ENCODE measurements at places on chromosomes 2 and 18.

DNA sequence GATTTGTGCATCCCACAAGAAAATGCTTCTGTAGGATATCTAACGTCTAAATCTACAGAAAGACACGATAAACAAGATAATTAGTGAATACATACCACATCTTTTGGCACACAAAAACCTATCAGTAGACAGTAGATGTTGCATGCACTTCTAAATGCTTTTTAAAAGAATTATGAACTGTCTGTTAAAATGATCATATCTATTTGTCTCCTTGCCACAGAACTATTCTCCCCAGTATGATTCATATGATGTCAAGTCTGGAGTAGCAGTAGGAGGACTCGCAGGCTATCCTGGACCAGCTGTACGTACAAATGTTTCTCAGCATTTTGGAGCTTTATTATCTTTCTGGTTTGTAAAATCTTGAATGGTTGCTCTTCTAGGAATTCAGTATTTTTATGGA, 12.7 kb downstream of the COL3A1 start:
- peak overlapping the region; percentile 90 for H3K27ac ChIP-seq
- H3K27me3 ChIP-seq: no peaks in the 10 kb centered on the region
- DNase-seq: no peak
- peaks cover 4% of the 10 kb centered on the region for H3K4me1 ChIP-seq

DNA sequence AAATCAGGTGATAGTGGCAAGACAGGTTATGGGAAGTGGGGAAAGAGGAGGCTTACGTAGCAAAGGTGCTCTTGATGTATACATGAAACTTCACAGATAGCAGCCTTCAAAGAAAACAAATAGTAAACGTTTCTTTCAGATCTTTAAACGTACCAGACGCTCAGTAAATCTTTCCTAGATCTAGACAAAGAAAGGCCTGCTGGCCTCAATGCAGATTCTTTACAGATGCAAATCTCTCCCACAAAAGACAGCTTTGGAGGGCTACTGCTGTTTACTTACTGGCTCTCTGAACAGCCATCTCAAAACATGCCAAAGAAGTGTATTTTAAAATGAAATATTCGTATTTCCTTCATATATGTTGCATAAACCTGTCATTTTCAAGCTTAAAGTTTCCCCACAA, 1279.9 kb upstream of the NRXN1 start:
- DNase-seq: no peak
- no peak overlapping the region for H3K27ac ChIP-seq
- H3K36me3 ChIP-seq: no peaks in the 10 kb centered on the region
- no peaks in the 10 kb centered on the region for H3K4me1 ChIP-seq
- H3K27me3 ChIP-seq: no peaks in the 10 kb centered on the region

DNA sequence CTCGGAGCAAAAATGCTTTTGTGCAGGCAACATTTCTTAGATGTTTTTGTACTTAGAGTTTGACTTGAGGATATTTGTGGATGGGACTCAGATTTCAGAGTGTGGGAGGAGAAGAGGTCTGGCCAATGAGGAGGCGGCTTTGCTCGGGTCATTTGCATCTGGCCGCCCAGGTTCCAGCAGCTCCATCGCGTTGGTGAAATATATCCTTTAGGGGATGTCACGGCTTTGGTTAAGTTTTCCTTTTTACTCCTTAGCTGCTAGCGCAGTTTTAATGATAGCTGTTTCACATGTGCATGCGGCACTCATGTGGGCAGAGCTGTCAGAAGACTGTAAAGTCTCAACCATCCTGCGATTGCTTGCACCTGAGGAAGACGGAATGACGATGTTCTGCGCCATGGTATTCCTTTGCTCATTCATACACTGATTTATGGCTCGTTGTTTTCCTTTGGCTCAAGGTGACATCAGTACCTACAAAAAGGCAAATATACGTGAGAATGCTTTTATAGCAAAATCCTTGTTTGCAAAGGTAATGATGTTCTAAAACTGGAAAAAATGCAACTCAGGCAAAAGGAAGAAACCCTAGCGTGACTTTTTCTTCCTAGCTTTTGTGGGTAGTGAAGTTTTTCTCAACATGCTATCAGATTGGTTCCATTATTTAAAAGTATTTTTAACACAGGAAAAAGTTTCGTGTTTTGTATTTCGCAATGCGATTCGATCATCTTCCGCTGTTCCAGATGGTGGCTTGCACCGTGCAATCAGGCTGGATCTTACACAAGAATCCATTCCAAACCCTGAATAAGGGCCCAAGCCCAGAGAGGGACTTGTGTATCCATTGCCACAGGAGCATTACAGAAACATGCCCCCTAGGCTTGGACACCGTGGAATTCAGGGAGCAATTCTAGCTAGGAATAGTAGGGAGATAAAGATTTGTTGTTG, 70.5 kb upstream of the ZNF516 start:
- DNase-seq: peak; percentile 83
- H3K4me3 ChIP-seq: peak overlapping the region; percentile 45

- H3K36me3 ChIP-seq: no peaks in the 10 kb centered on the region
- H3K4me1 ChIP-seq: no peaks in the 10 kb centered on the region
- no peaks in the 10 kb centered on the region for H3K27me3 ChIP-seq
- H3K27ac ChIP-seq: no peak overlapping the region
Observed at GRCh38 chr2:238946318-238947242, 98.7 kb downstream of the TWIST2 start.

- no peak overlapping the region for H3K27ac ChIP-seq
- no peaks in the 10 kb centered on the region for H3K4me1 ChIP-seq
- DNase-seq: no peak
- no peaks in the 10 kb centered on the region for H3K27me3 ChIP-seq
- H3K4me3 ChIP-seq: no peak overlapping the region
- no peaks in the 10 kb centered on the region for H3K36me3 ChIP-seq
Observed at GRCh38 chr2:24859968-24860600, 60.0 kb downstream of the ADCY3 start.

- H3K4me1 ChIP-seq: no peaks in the 10 kb centered on the region
- H3K4me3 ChIP-seq: no peak overlapping the region
- DNase-seq: no peak
Observed at GRCh38 chr2:30608643-30609042, 161.6 kb downstream of the LCLAT1 start.

DNA sequence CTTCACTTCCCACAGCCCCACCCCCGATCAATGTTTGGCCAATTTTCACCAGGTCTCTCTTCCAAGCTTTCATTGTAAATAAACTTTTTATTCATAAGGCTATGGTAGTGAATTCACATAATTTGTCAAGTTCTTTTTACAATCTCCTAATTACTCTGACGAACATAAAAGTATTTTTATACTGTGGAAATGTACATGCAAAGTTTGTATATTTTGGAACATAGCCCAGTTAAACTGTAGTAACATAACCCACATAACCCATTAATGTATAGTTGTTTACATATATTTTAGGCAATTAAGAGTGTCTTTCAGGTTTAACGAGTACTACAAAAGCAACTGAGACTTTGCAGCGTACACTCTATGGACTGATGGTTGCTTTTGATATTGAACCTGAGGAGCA, 228.3 kb upstream of the ERBB4 start:
- no peak overlapping the region for H3K4me3 ChIP-seq
- no peaks in the 10 kb centered on the region for H3K4me1 ChIP-seq
- H3K36me3 ChIP-seq: no peaks in the 10 kb centered on the region
- no peak overlapping the region for H3K27ac ChIP-seq
- no peaks in the 10 kb centered on the region for H3K27me3 ChIP-seq

DNA sequence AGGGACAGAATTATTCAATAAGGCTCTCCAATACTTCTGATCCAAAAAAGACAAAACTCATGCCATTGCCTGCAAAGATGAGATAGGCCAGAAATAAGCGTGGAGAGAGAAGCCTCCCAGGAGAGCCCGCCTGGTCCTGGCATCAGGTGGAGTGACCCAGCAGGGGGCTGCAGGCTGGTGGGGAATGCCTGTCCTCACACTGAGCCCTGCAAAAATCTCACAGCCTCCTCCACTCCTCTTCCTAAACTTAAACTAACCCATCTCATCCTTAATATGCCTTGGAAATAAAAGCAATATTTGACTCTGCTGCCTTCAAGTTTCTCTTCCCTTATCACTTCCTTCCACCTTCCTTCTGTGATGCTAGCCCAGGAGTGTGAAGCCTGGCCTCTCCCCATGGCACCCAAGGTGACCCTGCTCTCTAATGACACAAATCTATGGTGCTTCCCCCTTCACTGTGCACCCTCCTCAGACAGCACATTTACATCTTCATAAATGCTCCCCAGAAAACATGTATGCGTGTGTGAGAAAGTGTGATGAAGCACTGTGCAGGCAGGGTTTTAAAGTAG, 218.4 kb downstream of the ANAPC1 start:
- H3K4me3 ChIP-seq: no peak overlapping the region
- H3K36me3 ChIP-seq: no peaks in the 10 kb centered on the region
- no peak for DNase-seq
- no peak overlapping the region for H3K27ac ChIP-seq

DNA sequence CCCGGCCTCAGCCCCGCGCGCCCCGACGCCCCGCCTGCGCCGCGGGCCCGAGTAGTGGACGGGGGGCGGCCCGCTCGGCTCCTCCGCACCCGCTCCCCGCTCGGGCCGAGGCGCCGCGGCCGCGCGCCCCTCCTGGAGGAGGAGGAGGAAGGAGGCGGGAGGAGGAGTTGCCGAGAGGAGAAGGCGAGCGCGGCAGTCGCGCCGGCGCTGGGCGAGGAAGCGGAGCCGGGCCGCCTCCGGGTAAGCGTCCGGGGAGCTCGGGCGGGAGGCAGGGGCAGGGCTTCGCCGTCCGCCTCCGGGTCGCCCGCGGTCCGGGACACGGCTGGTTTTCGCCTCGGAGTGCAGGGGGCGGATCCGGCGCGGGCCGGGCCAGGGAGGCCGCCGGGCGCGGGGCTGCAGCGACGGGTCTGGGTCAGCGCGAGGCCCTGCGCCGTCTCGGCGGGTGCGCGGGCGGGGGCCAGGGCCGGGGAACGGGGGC, at the start of gene SOCS6:
Gene SOCS6, plus strand, starts transcription at position 195 of the 478 bp plus-strand sequence. CDS start 35,624 bp downstream, outside the sequence.
- peak within 1 kb of the TSS; percentile 84 for H3K27ac ChIP-seq
- no peaks in the 10 kb centered on the region for H3K36me3 ChIP-seq
- H3K27me3 ChIP-seq: no peaks in the 10 kb centered on the region

- no peak overlapping the region for H3K27ac ChIP-seq
- no peaks in the 10 kb centered on the region for H3K27me3 ChIP-seq
- no peak for DNase-seq
- H3K36me3 ChIP-seq: no peaks in the 10 kb centered on the region
Observed at GRCh38 chr18:76977684-76978232, 154.8 kb downstream of the MBP start.

GRCh38 chr2:3180082-3180908, 197.3 kb downstream of the EIPR1 start:
- no peak overlapping the region for H3K27ac ChIP-seq
- no peaks in the 10 kb centered on the region for H3K4me1 ChIP-seq
- H3K4me3 ChIP-seq: no peak overlapping the region
- no peak for DNase-seq
- H3K36me3 ChIP-seq: no peaks in the 10 kb centered on the region
- H3K27me3 ChIP-seq: no peaks in the 10 kb centered on the region

DNA sequence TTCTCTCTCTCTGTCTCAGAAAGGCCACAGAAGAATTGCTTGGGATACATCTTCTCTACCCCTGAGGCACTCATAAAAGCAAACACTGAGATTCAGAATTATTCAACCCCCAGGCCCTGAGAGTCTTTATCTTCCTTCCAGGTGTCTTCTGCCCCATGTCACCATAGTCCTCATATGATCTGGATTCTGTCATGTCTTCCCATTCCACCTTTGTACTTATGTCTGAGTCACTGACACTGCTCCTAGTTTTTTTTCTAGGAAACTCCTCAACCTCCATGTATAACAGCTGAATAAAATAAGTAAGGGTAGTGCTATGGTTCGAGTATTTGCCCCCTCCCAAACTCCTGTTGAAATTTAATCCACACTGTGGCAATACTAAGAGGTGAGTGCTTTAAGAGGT, 11.6 kb downstream of the HIBCH start:
- H3K27ac ChIP-seq: no peak overlapping the region
- no peak for DNase-seq
- no peak overlapping the region for H3K4me3 ChIP-seq
- H3K4me1 ChIP-seq: no peaks in the 10 kb centered on the region
- H3K36me3 ChIP-seq: peaks cover 16% of the 10 kb centered on the region

GRCh38 chr2:23636426-23636825, 251.4 kb downstream of the KLHL29 start:
- no peak overlapping the region for H3K4me3 ChIP-seq
- peaks cover 8% of the 10 kb centered on the region for H3K36me3 ChIP-seq
- no peaks in the 10 kb centered on the region for H3K27me3 ChIP-seq
- peaks cover 13% of the 10 kb centered on the region for H3K4me1 ChIP-seq
- DNase-seq: peak; percentile 77

GRCh38 chr18:72444798-72445155, 99.4 kb downstream of the CBLN2 start:
- H3K36me3 ChIP-seq: no peaks in the 10 kb centered on the region
- H3K27me3 ChIP-seq: no peaks in the 10 kb centered on the region
- H3K4me3 ChIP-seq: no peak overlapping the region
- no peak for DNase-seq

DNA sequence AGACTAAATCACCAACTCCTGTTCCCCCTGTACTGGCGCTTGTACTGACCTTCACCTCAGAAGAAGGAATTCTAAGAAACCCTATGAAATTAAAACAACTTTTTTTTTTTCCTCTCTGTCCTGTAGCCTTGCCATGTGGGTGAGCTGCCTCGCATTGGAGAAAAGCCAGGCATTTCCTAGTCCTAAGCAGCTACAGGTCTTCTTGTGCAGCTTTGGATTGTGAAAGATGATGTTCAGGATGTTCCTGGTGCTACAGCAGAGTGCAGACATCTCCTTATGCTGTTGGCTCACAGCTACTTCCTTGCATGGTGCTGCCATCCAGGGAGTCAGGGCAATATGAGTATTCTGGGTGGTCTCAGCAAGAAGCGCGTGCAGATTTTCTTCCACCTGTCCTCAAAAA, 11.9 kb downstream of the PIK3C3 start:
- peaks cover 19% of the 10 kb centered on the region for H3K4me1 ChIP-seq
- peaks cover 36% of the 10 kb centered on the region for H3K36me3 ChIP-seq
- H3K27me3 ChIP-seq: no peaks in the 10 kb centered on the region

- H3K36me3 ChIP-seq: peaks cover 6% of the 10 kb centered on the region
- no peaks in the 10 kb centered on the region for H3K4me1 ChIP-seq
- H3K4me3 ChIP-seq: no peak overlapping the region
Observed at GRCh38 chr18:46184727-46185126, 80.5 kb downstream of the HAUS1 start.

DNA sequence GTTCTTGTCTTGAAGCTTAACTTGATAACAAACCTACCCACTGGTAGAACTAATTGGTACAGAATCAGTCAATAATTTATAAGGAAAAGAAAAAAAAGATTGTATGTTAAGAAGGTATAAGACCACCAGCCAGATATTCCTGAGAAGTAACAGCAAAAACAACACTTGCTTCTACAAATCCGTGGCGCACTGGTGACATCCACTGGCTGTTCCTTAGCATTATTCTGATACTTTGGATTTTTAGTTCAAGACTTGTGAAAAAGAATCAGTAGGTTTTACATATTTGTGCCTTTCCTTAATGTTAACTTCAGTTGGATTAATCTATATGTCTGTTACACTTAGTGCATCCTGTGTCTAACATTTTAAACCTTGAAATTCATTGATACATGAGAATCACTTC, 141.8 kb downstream of the GRB14 start:
- H3K27me3 ChIP-seq: no peaks in the 10 kb centered on the region
- H3K27ac ChIP-seq: no peak overlapping the region
- no peaks in the 10 kb centered on the region for H3K36me3 ChIP-seq
- no peak overlapping the region for H3K4me3 ChIP-seq
- DNase-seq: no peak

Measured in tibial artery (tissue), 4 donors.